ENCODE measurements at places on chromosomes 12 and 14. TPM values are rescaled to one million over a fixed set of nuclear protein-coding genes. Genes with fewer than 3 reads are reported as not detected.

GRCh38 chr12:93178154-93178878 is 199.4 kb upstream of the NUDT4 start:
- no peak for DNase-seq

GRCh38 chr14:95039259-95039992 is 117.9 kb downstream of the DICER1 start:
- DNase-seq: no peak

- DNase-seq: no peak
Measured at GRCh38 chr14:88463318-88463717, 77.9 kb downstream of the SPATA7 start.

The KRT78 gene
- total RNA-seq: not detected
